MCF 10A (cell line): ENCODE measurements at places on chromosomes 12 and 14. TPM values are rescaled to one million over a fixed set of nuclear protein-coding genes. Genes with fewer than 3 reads are reported as not detected.

The CD69 gene
- total RNA-seq, result not detected in 2 replicates

The SERPINA9 gene
- total RNA-seq, result not detected in 2 replicates

The AMDHD1 gene
- 0.29 and 0.47 TPM in 2 replicates for total RNA-seq

The ABCD4 gene
- total RNA-seq, result 26.6 and 30.8 TPM in 2 replicates

The INHBC gene
- total RNA-seq, result not detected in 2 replicates

The MIP gene
- not detected in 2 replicates for total RNA-seq

The KRT86 gene
- 37.8 and 45.1 TPM in 2 replicates for total RNA-seq

The TMTC1 gene
- 100 and 109 TPM in 2 replicates for total RNA-seq

The DEPDC4 gene
- total RNA-seq, result 0.52 and 1.4 TPM in 2 replicates

The LRFN5 gene
- total RNA-seq, result not detected in 2 replicates

The SLCO1B3 gene
- total RNA-seq, result not detected in 2 replicates

The KRT85 gene
- 0.23 TPM in 1 of 2 replicates, not detected in the other for total RNA-seq

The TAS2R8 gene
- total RNA-seq, result not detected in 2 replicates

The PTCSC3 gene
- not detected in 2 replicates for total RNA-seq

The VWF gene
- total RNA-seq, result not detected in 2 replicates

The NRXN3 gene
- not detected in 2 replicates for total RNA-seq

The GOLT1B gene
- total RNA-seq, result 58.6 and 80.7 TPM in 2 replicates

The CFAP54 gene
- 0.56 and 1.1 TPM in 2 replicates for total RNA-seq

The BHLHE41 gene
- total RNA-seq, result 1.1 and 3.4 TPM in 2 replicates

The CDCA3 gene
- total RNA-seq, result 11.7 and 25.5 TPM in 2 replicates

The CDK2 gene
- 17.9 and 23.8 TPM in 2 replicates for total RNA-seq

The JKAMP gene
- 29.7 and 35.8 TPM in 2 replicates for total RNA-seq

The RASSF9 gene
- 1.5 and 2.1 TPM in 2 replicates for total RNA-seq

The OTUB2 gene
- 1.2 and 1.8 TPM in 2 replicates for total RNA-seq

The SERPINA1 gene
- 38.1 and 42.5 TPM in 2 replicates for total RNA-seq

The SCN8A gene
- 0.70 and 2.1 TPM in 2 replicates for total RNA-seq

The DPPA3 gene
- total RNA-seq, result not detected in 2 replicates

The TMPRSS12 gene
- not detected in 2 replicates for total RNA-seq

The NFATC4 gene
- 0.23 and 1.7 TPM in 2 replicates for total RNA-seq

The CLEC2A gene
- total RNA-seq, result not detected in 2 replicates

The SLC17A8 gene
- total RNA-seq, result not detected in 2 replicates

The CSRP2 gene
- 2.0 and 2.6 TPM in 2 replicates for total RNA-seq

The C3AR1 gene
- not detected in 2 replicates for total RNA-seq

The FGF6 gene
- total RNA-seq, result not detected in 2 replicates

The KRT73 gene
- total RNA-seq, result not detected in 2 replicates

The KRT83 gene
- 12.2 and 14.5 TPM in 2 replicates for total RNA-seq

The LRRC43 gene
- total RNA-seq, result not detected in 2 replicates

The MDM1 gene
- total RNA-seq, result 11.8 and 17.5 TPM in 2 replicates

The SDR9C7 gene
- not detected in 2 replicates for total RNA-seq

The PCED1B gene
- 5.1 and 9.6 TPM in 2 replicates for total RNA-seq

The RIMBP2 gene
- not detected in 2 replicates for total RNA-seq

The MYF6 gene
- not detected in 2 replicates for total RNA-seq

The DENR gene
- 87.9 and 104 TPM in 2 replicates for total RNA-seq

The FAM186B gene
- total RNA-seq, result 0.30 and 0.64 TPM in 2 replicates

The C12orf56 gene
- not detected in 2 replicates for total RNA-seq

The FAIM2 gene
- not detected in 2 replicates for total RNA-seq

The NID2 gene
- not detected in 2 replicates for total RNA-seq

The IAPP gene
- not detected in 2 replicates for total RNA-seq

The MDGA2 gene
- total RNA-seq, result not detected in 2 replicates

The COX8C gene
- total RNA-seq, result not detected in 2 replicates

The POTEG gene
- not detected in 2 replicates for total RNA-seq
